Upper lobe of left lung (tissue), 6 donors: ENCODE measurements at places on chromosomes 11 and 22. TPM values are rescaled to one million over a fixed set of nuclear protein-coding genes. Genes with fewer than 3 reads are reported as not detected.

DNA sequence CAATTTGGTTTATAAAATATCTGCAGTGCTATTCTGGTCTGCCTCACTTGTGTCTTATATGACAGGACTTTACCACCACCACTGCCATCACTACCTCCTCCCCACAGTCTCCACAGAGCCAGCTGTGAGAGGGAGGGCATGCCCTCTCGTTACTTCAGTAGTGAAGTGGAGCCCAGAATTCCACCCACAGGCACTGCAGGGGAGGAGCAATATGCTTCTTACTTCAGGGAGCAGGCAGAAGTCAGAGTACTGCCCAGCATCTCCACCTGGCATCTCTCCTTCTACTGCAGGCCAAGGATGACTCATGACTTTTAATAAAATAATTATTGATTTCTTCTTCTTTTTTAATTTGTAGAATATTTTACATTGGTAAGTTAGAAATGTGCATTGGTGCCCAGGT is 255.5 kb downstream of the DYNC2H1 start:
- no peak overlapping the region for H3K4me3 ChIP-seq
- no peaks in the 10 kb centered on the region for H3K27me3 ChIP-seq
- peaks cover 2% of the 10 kb centered on the region for H3K36me3 ChIP-seq

- no peak overlapping the region for H3K4me3 ChIP-seq
- peaks cover 7% of the 10 kb centered on the region for H3K4me1 ChIP-seq
- no peak for DNase-seq
- H3K27ac ChIP-seq: no peak overlapping the region
- no peaks in the 10 kb centered on the region for H3K36me3 ChIP-seq
Measured at GRCh38 chr11:72348250-72348649, 86.1 kb downstream of the CLPB start.

- H3K36me3 ChIP-seq: peaks cover 13% of the 10 kb centered on the region
- H3K4me3 ChIP-seq: no peak overlapping the region
- H3K27ac ChIP-seq: peak overlapping the region; percentile 85
- no peak for DNase-seq
- peaks cover 49% of the 10 kb centered on the region for H3K4me1 ChIP-seq
- H3K27me3 ChIP-seq: no peaks in the 10 kb centered on the region
Measured at GRCh38 chr22:42803389-42803788, 53.7 kb downstream of the ARFGAP3 start.

The CARD18 gene
- not detected for total RNA-seq

- no peak for DNase-seq
- H3K4me3 ChIP-seq: no peak overlapping the region
- no peaks in the 10 kb centered on the region for H3K27me3 ChIP-seq
- H3K4me1 ChIP-seq: no peaks in the 10 kb centered on the region
Measured at GRCh38 chr11:23233075-23233474, 372.8 kb upstream of the CCDC179 start.

- H3K4me3 ChIP-seq: no peak overlapping the region
- H3K4me1 ChIP-seq: no peaks in the 10 kb centered on the region
- H3K36me3 ChIP-seq: no peaks in the 10 kb centered on the region
- no peak overlapping the region for H3K27ac ChIP-seq
- no peaks in the 10 kb centered on the region for H3K27me3 ChIP-seq
Measured at GRCh38 chr22:22761606-22761962, 117.2 kb downstream of the GGTLC2 start.

DNA sequence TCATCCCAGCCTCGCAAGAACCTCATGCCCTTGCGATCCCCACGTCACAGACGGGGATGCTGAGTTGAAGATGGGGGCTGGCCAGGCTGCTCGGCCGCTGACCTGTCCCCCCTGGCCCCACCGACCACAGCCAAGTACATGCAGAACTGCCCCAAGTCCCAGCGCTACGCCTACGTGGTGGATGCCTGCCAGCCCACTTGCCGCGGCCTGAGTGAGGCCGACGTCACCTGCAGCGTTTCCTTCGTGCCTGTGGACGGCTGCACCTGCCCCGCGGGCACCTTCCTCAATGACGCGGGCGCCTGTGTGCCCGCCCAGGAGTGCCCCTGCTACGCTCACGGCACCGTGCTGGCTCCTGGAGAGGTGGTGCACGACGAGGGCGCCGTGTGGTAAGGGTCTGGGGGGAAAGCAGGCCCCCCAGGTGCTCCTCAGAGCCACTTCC is 10.0 kb downstream of the MUC5B start:
- no peak overlapping the region for H3K27ac ChIP-seq
- H3K4me1 ChIP-seq: no peaks in the 10 kb centered on the region
- H3K36me3 ChIP-seq: no peaks in the 10 kb centered on the region
- H3K27me3 ChIP-seq: no peaks in the 10 kb centered on the region
- no peak overlapping the region for H3K4me3 ChIP-seq
- peak; percentile 68 for DNase-seq

DNA sequence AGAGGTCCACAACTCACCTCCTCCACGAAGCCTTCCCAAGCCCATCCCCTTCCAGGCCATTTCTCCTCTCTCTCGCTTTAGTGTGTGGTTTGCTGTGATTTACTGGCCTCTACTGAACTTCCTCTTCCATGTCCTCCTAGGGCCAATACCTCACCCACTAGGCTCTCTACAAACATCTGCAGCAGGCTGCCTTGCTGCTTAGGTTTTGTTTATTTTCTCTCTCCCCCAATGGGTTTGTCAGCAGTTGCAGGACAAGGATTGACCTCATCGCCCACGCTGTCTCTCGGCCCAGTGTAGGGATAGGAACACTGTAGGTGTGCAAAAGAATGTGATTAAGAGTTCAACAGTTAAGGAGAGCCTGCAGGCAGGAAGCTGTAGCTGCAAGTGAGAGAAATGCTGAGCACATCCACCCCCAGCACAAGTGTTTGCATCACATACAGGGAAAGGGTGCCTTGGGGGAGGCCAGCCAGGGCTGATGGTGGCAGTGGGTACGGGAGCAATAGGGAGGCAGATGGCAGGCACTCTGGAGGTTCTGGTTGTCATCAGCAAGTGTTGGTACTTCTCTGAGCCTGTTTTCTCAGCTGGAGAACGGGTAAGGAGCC is 1.4 kb downstream of the PC start:
- no peak overlapping the region for H3K27ac ChIP-seq
- H3K27me3 ChIP-seq: no peaks in the 10 kb centered on the region
- DNase-seq: no peak

DNA sequence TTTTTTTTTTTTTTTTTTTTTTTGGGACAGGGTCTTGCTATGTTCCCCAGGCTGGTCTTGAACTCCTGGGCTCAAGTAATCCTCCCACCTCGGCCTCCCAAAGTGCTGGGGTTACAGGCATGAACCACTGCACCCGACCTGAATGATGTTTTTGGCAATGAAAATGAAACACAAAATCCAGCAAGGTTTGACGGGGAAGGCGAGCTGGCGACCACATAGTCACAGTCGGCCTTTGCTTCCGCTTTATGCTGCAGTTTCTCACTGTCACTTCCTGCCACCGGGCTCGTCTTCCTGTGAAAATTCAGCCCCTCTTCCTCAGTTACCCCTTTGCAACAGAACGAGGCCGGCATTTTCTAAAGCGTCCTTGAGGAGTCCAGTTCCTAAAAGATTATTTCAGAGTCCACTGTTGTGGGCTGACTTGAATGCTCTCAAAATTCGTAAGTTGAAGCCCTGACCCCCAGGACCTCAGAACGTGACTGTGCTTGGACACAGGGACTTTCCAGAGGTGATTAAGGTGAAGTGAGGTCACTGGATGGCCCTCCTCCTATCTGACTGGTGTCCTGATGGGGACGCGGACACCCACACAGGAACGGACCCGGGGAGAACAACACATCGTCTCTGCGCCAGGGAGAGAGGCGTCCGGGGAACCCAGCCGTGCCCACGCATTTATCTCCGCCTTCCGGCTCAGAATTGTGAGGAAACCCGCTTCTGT is 2.9 kb upstream of the BID start:
- H3K4me3 ChIP-seq: peak overlapping the region; percentile 45
- peak overlapping the region; percentile 81 for H3K27ac ChIP-seq
- H3K27me3 ChIP-seq: no peaks in the 10 kb centered on the region
- peaks cover 55% of the 10 kb centered on the region for H3K4me1 ChIP-seq
- DNase-seq: peak; percentile 56
